ENCODE measurements at places on chromosomes 2 and 18. TPM values are rescaled to one million over a fixed set of nuclear protein-coding genes. Genes with fewer than 3 reads are reported as not detected.

The GPR35 gene
- total RNA-seq: 14.7 TPM

The CLEC4F gene
- total RNA-seq: not detected

The LYPD1 gene
- total RNA-seq: 23.1 TPM

The SMYD1 gene
- total RNA-seq: not detected

The TIA1 gene
- 137 TPM for total RNA-seq

The DPP10 gene
- 15.7 TPM for total RNA-seq

The VSNL1 gene
- 12.1 TPM for total RNA-seq

DNA sequence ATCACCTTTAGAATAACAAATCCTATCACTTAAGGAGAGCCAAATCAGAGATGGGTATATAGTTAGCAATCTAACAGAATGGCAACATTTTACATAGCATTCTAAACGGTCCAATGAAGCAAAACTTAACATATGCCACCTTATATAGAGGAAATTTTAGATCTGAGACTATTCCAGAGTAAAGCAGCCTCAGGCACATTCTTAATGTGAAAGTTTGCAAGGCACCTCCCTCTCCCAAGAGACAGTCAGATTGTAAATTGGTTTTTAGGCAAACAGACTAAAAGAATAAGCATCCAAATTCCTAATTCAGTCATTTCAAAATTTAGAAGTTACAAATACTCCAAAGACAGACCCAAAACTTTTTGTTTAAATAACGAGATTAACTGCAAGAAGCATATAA lies 292.9 kb downstream of the STK39 start:
- no peak for DNase-seq

GRCh38 chr2:65499216-65499615 lies 66.8 kb upstream of the SPRED2 start:
- DNase-seq: no peak

GRCh38 chr2:60998628-60999545 lies 18.6 kb upstream of the PEX13 start:
- peak; percentile 55 for DNase-seq

GRCh38 chr2:39696101-39696553 lies 30.4 kb downstream of the TMEM178A start:
- peak; percentile 20 for DNase-seq

GRCh38 chr18:74060579-74060978 lies 87.1 kb downstream of the FBXO15 start:
- DNase-seq: no peak

DNA sequence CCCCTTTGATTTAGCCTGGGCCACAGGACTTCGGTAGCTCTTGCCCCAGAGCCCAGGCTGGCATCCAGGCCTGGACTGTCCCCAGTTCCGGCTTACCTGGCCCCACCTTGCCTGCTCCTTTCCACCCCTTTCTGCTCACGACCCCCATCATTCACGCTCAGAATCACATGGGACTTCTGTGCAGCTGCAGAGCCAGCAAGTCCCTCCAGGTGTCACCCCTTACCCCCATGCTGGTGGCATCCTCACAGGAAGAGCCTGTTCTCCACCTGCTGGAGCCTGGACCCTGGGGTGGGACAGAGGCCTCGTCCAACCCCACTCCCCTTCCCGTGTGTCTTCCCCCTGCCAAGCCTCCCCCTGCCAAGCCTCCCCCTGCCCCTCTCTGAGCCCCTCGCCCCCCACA lies 7.9 kb upstream of the KCNIP3 start:
- no peak for DNase-seq

DNA sequence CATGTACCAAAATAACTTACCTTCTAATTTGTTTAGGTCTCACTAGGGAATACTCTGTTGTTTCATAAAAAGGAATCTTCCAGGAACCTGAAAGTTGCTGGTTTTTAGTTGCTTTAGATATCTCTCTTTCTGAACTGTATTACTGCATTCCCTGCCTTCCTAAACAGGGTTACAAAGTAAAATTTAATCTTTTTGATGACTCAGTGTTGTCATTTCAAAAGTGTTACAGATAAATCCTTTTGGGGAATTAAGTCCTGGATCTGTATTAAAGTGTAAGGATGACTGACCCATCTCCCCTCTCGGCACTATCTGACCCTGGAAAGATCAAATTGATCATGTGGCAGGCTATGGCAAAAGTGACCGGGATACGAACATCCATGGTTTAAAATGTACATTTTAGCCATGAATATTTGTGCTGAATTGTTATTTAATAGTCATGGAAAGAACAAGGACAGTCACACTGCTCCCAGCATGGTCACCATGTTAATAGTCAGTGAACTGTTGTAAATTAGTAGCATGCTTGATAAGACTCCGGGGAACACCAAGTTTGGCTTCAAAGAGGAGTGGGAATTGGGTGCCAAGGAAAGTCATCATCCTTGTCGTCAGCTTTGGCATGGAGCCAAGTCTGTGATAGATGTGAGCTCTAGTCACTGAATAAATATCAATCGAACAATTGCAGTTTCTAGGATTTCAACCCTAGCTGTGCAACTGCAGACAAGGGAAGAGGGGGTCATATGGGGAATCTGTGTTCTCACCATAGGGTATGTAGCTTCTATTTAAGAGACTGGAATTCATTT lies 4.2 kb downstream of the PLEKHA3 start:
- peak; percentile 40 for DNase-seq

DNA sequence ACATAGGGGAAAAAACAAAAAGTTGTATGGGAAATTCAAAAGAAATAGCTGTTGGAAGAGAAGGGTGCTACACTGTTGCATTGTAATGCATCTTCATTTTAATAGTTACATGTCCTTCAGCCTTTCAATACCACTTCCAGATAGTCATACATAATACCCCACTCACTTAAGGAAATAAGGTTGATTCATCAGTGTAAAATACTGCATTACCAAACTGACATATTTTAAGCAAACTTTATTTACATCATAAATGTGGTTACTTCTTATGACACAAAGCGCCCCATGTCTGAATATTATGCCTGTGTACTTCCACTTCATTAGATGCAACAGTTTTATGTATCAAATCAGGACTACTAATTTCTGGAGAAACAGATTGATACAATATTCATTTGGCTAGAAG lies 4.5 kb downstream of the RBMS1 start:
- DNase-seq: no peak

DNA sequence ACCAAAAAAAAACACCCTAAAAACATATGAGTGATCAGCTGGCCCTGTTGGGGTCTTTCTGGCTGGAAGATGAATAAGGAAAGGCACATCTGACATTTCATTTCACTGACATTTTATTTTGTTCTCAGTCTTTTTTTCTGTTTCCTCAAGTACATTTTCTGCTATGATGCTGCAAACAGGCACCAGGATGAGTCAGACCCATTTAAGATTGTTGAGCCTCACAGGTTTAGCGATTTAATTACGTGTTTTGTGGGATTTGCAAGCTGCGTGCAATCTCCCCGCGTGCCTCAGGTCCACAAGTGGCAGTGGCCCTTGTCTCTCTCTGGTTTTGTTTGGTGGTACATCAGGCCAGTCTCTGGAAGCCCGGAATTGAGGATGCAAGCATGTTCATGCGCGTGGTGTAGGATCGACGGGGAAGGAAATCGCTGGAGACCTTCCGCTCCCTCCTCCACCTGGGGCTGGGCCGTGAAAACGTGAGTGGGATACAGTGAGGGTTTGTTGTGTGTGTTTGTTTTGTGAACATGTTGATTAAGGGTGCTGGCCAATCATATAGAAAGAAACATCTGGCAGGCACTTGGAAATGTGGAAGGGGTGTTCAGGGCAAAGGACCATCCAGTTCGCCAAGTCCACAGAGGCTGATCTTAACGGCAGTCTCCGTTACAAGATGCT lies 120.2 kb upstream of the ZNF516 start:
- DNase-seq: no peak

GRCh38 chr2:98091738-98092137 lies 4.8 kb downstream of the VWA3B start:
- no peak for DNase-seq

DNA sequence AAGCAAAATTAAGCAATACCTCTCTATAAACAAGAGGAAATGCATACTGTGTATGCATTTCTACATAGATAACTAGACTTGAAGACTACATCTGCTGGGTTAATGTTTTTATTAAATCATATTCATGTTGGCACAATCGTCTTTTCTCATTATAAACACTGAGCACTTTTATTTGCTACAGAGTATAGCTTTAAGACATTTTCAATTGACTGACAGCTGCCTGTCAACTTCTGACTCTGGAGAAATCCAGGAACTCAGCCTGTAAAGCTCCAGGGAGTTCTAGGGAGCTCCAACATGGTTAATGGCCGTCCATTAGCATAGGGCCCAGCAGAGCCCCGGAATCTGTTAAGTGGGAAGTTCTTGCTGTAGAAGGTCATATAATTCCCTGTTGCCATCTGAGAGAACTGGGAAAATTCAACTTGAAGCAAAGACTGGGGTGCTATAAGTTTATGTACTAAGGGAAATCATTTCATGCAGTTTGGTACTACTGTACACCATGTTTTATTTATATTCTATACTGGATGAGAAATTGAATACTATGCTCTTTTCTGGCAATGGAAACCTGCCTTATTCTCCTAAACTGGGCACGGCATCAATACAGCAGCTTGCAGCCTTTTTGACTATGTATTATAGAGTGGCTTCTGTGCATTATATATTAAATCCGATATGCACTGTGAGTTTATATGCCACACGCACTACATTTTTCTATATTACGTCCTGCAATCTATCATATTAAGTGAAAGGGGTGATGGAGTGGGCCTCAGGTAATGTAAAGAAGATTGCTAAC lies 243.5 kb upstream of the ZNF521 start:
- no peak for DNase-seq

- DNase-seq: no peak
Observed at GRCh38 chr2:176124110-176124946, 1.8 kb downstream of the HOXD9 start.

- peak; percentile 70 for DNase-seq
Observed at GRCh38 chr2:206443735-206444527, 599 bp downstream of the ADAM23 start.

- DNase-seq: peak; percentile 28
Observed at GRCh38 chr2:169507698-169508097, 1.8 kb upstream of the KLHL41 start.

GRCh38 chr18:44881461-44882162 lies 200.9 kb downstream of the SETBP1 start:
- no peak for DNase-seq

DNA sequence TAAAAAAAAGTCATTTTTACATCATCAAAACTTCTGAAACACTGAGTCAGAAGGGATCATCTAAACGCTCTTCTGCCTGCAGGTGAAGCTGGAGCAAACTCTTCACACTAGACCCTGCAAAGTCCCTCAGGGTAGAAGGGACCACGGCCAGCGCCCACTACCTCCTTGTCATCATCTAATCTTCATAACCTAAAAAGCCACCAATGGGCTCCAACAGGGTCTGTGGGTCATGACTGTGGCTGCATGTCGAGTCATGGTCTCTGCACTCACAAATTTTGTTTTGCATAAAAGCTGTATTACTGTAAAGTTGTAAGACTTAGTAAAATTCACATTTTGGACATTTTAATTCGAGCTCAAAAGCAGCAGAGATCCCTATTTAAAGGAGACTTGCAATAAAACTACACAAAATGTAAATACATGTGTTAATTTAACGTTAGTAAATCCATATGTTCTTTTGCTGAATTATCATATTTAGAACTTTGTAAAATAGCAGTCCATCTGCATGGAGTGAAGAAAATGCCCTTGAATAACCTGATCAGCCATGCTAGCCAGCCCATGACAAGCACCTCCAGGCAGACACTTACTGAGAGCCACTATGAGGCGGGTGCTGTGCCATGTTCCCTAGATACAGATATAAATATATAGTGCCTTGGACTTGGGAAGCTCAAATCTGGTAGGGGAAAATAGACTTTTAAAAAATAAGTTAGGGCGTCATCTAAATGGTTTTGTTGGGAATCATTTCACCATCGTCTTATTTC lies 437.2 kb upstream of the LYPD1 start:
- no peak for DNase-seq

GRCh38 chr2:195486987-195487644 lies 169.9 kb upstream of the SLC39A10 start:
- peak; percentile 40 for DNase-seq

DNA sequence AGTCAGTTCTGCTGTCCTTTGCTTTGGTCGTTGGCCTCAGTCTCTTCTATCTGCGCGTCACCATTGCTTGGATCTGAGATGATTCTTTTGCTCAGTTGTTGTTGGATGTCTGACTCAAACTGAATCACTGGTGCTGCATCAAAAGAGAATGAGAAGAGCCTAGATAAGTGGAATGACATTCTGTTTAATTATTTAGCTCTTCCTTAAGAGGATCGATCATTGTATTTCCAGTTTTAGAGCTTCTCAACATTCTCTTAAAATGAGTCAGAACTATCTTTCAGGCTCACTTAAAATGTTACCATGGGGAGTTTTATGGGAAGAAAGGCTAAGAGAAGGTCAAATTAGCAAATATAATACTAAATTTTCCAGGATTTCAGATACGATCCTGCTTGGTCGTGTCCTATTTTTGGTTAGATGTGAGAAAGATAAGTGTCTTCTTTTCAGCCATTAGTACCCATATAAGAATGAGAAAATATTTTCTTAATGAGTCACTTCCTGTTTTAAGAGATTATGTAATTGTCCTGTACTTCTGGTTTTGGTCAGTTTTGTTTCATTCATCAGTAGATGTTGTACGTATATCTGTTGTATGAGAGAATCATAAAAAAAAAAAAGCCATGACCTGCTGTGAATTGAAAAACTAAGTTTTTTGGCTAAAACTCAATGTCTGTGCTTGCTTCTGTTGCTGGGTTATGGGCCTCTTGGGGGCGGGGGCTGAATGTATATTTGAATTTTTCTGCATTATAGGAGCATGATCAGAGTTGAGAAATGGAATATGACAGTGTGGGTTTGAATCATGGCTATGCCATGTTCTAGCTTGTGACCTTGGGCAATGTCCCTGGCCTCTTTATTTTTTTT lies 31.6 kb upstream of the CASP10 start:
- DNase-seq: no peak

GRCh38 chr2:96509114-96509846 lies 4.1 kb upstream of the NEURL3 start:
- DNase-seq: peak; percentile 95

DNA sequence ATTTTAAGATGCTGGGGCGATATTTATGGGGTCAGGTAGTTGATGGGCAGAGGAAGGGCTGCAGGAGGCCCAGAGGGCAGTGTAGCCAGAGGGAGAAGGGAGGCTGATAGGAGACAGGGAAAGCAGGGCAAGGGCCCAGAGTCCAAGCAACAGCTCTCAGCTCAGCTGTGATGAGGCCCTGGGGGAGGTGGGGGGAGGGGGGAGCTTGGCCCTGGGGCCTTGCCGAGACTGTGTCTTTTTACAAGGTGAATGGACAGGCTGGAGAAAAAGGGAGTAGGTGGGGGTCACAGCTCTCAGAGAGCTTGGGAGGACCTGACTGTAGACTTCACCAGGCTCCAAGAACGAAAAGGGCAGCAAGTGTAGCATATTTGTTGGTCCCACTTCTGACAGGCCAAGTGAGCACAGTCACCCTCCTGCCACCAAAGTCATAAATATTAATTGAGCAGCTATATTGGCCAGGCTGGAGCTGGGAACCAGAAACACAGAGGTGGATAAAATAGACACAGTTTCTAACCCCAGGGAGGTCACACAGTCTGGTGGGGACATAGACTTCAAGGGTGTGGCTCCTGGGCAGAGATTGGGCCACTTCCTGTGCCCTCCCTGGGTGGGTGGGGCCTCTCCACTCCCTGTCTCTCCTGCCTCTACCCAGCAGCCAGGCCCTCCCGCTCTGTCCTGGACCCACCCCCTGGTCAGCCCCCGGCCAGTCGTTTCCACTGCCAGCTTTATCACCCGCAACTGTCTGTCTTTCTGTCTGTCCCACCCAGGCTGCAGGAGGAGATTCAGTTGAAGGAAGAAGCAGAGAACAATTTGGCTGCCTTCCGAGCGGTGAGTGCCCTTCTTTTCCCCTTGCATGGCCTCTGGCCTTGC lies 1.4 kb downstream of the DES start:
- DNase-seq: no peak
